ENCODE measurements at places on chromosomes 16 and 17.

DNA sequence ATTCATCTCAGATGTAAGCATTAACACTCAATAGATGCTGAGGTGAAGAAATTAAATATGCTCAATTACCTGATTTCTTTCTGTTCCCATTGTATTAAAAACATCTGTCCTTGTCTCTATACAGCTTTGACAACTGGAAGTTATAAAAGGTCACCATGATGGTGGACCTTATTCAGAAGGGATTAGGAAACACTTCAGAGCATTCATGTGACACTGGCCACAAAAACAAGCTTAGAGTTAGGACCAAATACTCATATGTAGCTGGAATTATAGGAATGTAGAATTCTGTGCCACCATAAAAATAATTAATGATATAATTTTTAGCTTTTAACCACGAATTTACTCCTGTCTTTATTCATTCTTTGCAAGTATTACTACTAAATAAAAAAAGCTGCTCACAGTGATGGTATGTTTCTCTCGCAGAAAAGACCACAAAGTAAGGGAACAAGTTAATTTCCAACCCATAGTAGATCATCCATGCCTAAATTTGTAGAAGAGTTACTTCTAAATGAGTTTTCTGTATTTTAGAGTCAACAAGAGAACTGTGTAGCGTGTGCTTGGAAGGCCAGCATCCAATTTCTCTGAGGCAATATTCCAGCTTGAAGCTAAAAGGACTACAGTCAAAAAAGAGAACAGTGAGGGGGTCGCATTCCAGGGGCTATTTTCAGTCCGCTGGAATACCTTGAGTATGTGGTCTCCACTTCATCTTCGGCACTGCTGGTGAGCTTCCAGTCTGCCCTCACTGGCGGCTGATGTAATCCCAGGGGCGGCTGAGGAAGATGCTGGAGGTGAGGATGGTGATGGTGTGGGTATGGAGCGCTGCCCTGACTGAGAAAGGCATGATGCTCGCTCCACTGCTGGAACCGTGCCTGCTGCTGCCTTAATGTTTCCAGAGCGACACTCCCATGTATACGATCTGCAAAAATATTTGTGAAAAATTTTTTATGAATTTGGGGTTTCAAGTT lies 63.7 kb downstream of the CACNG1 start:
- DNase-seq: no peak

DNA sequence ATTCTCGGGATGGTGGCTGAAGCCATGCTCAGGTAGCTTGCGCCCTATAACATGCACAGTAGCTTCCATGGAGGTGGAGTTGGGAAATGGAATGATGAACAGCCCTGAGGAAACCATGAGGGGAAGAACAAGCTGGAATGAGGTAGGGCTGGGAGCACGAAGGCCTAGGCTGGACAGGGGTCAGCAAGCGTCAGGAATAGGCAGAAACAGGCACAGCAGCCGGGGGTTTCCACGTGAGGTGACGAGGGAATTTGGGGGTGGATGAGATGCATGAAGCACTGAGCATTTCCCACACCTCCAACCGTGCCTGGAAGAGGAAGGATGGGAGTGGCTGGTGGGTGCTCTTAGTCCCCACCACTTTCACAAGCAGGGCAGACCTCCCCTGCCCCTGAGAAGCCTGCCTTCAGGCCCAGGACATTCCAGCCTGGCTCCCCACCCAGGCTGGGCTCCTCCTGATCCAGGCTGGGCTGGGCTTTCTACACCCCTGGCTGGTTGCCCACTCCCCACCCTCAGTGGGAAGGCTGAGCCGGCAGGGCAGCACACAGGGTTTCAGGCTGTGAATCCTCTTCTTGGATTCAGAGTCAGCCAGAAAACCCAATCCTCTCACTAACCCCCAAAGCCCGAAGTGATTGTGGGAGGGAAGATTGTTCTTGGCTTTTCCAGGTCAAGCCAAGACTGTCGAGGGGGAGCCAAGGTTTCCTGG lies 21.9 kb downstream of the PLEKHG4 start:
- DNase-seq: no peak

DNA sequence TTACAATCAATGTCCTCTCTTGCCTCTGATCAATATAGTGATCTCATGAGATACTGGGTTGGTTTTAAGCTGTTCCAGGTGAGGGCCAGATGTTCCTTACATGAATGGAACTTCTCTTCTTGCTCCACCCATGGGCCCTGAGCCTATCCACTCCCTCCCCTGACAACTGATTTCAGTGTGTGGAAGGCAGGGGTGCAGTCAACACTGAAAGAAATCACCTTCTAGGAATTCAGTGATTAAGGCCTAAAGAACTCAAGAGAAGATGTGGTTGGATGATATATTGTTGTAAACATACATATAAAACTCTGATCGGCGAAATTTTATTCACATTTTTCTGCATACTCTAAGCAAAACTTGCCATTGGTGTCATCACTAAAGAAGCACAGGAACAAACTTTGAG lies 6.7 kb upstream of the GOSR2 start:
- no peak for DNase-seq

GRCh38 chr16:77986011-77986740 lies 36.2 kb upstream of the CLEC3A start:
- no peak for DNase-seq

DNA sequence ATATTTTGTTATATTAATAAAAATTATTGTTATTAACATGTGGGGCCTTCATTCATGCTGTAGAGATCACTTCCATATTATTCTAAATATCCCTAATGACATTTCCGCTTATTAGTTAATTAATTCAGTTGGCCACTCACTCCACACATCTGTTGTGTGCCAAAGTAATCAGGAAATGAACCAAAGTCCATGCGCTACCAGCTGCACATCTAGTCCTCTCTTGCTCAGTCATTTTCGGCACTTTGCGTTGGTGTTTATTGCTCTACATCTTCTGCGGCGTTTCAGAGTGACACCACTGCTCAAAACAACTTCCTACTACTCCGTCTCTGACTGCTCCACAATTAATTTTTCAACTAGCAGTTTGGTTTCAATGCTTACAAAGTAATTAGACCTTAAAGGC lies 101.4 kb upstream of the ZFHX3 start:
- DNase-seq: no peak

DNA sequence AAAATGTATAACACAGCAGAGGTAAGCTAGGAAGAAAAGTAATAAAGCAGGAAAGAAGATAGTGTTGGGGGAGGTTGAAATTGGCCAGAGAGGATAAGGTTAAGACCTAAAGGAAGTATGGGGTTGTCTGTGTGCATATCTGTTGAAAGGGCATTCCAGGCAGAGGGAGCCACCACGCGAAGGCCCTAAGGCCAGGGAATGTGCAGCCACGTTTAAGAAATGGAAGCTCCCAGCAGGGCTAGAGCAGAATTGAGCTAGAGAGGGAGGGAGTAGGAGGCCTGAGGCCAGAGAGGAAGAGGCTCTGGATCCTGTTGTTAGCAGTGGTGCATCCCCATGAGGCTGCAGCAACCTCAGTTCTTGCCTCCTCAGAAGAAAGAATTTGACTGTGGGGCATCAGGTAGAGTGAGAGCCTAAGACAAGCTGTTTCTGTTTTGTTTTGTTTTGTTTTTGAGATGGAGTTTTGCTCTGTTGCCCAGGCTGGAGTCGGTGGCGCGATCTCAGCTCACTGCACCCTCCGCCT lies 59.0 kb upstream of the CACNG5 start:
- DNase-seq: peak; percentile 19

GRCh38 chr16:19804538-19805323 lies 79.9 kb downstream of the GPRC5B start:
- DNase-seq: no peak

GRCh38 chr16:75532791-75533190 lies 3.1 kb downstream of the CHST5 start:
- DNase-seq: no peak

DNA sequence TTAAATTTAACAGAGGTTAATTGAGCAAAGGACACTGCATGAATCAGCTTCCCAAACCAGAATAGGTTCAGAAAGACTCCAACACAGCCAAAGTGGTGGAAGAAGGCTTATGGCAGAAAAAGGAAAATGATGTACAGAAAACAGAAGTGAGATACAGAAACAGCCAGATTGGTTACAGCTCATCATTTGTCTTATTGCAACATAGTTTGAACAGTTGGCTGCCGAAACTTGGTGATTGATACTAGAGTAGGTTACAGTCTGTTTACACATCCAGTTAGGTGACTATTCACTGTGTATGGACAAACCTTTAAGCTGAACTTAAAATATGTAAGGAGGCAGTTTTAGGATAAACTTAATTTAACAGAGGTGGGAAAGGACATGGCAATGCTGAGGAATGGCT lies 18.3 kb downstream of the TMEM100 start:
- DNase-seq: no peak

DNA sequence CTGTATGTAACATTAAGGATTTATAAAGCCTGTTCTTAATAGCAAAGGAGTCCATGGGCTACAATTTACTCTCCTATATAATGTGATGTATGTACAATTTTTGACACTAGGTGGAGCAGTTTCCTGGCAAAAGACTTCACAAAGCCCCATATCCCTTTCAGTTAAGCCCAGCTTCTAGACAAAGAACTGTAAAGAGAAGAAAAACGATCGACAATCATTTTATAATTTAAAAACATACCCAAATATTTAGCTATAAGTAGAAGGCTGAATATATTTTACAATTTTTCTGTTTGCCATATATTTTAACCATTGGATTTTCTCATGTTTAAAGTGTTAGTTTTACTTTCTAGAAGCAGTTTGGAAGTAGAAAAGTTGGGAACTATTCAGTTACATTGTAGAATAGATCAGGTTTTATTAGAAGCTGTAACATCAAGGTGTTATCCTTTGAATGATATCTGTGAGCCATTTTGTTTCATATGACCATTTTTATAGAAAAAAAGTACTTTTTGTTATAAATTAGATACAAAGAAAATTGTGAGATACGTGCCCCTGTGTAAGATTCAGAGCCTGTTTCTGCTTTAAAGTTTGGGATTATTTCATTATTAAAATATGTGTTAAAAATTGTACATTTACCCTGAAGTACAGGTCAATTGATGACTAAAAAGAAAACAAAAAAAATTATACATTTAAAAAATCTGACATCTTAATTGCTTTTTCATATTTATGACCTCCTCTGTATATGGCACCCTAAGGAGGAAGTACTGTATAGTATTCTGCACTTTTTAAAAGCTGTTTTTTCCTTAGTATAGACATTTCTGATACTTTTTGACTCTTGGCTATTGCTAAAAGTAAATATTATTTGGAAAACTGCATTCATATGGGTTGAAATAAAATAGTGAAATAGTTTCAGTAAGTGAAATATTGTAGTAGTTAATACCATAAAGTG lies 46.3 kb downstream of the VMP1 start:
- peak; percentile 94 for DNase-seq

DNA sequence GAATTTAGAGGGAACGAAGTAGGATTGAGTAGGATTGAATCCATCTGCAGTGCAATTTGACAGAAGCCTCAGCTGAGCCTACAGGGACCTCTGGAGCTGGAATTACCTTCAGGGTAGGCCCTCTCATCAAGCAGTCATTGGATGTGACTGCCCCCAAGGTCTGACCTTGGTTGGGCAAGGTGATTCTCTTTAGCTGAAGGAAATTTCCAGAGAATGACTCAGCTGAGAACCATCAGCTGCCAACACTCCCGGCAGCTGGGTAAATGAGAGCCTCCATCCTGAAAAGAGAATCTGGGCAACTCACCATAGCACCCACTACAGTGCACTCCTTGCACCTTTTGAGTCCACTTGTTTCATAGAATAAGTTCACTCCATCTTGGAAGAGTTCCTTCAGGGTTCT lies 113.5 kb upstream of the MED13 start:
- no peak for DNase-seq
